NCI-H226 (cell line): ENCODE measurements at places on chromosomes 1 and 21.
A peak's percentile ranks its signal among the peaks of the same experiment; 100 is the strongest.

DNA sequence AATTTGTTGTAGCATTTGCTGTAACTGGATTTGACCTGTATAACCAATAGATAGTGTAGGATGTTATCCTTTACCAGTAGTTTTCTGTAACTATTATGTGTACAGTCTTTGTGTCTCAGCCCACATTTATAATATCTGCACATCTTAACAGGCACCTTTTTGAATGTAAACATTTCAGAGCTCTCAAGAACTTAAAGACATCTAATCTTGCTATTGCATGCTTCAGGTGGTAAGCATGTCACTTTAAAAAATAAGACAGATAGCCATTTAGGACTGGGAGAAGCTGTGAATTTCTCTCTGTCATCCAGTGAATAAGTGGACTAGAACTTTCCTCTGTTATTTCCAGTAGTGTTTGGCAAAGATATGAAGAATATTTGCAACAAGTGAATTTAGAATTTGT is 22.6 kb upstream of the GPR52 start:
- DNase-seq, result no peak

- no peak for DNase-seq
Observed at GRCh38 chr1:12166834-12167492, at the start of gene TNFRSF1B. Gene TNFRSF1B, plus strand, starts transcription at chr1:12166991. Its CDS starts 101 bp downstream, at chr1:12167092.

- no peak for DNase-seq
Observed at GRCh38 chr1:17591814-17592430, 52.4 kb downstream of the ARHGEF10L start.

- peak; percentile 5 for DNase-seq
Observed at GRCh38 chr1:188723332-188724020, 1754.2 kb downstream of the BRINP3 start.

GRCh38 chr1:5968161-5968736 is 24.0 kb downstream of the NPHP4 start:
- no peak for DNase-seq

- DNase-seq, result no peak
Observed at GRCh38 chr1:30284728-30285475, 438.5 kb downstream of the MATN1 start.

GRCh38 chr1:65421351-65422025 is 1.0 kb downstream of the LEPR start:
- DNase-seq, result no peak

- DNase-seq, result no peak
Observed at GRCh38 chr1:185486346-185486745, 169.3 kb upstream of the IVNS1ABP start.

DNA sequence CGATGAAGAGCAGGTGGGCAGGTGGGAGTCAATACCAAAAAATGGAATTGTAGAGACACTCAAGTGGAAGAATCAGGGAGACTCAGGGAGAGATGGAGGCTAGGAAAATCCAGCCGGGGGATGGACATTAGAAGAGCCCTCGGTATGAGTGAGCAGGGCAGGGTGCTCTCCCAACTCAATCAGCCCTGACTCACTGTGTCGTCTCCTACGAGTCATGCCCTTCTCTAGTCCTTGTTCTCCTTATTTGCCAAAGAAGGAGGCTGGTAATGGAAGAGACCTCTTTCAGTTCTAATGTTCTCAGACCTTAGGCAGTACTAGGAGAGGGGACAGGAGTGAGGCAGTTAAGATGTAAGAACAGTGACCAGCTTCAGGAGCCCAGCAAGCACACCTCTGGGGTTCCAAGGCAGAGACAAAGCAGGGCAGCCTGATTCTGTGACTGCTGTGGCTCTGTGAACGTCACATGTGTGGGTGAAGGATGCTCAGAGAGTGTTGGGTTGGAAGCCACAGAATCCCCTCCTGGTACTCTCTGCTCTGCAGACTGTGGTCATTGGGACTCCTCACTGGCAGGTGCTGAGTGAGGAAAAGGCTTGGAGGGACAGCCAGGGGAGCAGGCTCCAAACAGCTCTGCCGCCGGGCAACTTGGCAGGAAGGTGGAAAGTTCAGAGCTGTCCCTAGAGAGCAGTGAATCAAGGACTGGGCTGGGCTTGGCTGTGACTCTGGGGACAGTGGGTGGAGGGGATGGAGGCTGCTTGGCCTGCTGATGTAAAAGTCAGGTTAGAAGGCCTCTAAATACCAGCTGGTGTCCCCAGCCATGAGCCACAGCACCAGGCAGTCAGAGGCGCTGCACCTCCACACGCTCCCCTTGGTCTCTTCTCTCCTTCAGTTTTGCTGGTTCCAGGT is 11.1 kb upstream of the GJA5 start:
- DNase-seq, result peak; percentile 28

DNA sequence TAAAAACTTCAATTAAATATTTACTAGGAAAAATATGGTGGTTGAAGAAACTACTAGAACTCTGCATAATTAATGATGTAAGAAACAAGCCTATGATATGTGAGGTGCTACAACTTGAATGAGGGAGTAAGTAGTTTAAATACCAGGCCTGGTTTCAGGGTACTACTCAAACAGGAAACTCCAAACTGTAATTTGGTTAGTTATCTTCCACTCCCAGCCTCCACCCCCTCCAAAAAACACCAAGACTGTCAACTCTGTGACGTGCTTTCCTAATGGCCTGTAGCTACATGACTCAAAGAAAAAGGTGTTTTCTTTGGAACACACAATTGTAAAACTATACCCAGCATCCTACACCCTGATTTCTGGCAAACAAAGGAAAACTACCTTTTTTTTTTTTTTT is 55.9 kb upstream of the RCC1 start:
- peak; percentile 78 for DNase-seq

- DNase-seq, result no peak
Observed at GRCh38 chr1:31702836-31703404, 897 bp downstream of the COL16A1 start.

DNA sequence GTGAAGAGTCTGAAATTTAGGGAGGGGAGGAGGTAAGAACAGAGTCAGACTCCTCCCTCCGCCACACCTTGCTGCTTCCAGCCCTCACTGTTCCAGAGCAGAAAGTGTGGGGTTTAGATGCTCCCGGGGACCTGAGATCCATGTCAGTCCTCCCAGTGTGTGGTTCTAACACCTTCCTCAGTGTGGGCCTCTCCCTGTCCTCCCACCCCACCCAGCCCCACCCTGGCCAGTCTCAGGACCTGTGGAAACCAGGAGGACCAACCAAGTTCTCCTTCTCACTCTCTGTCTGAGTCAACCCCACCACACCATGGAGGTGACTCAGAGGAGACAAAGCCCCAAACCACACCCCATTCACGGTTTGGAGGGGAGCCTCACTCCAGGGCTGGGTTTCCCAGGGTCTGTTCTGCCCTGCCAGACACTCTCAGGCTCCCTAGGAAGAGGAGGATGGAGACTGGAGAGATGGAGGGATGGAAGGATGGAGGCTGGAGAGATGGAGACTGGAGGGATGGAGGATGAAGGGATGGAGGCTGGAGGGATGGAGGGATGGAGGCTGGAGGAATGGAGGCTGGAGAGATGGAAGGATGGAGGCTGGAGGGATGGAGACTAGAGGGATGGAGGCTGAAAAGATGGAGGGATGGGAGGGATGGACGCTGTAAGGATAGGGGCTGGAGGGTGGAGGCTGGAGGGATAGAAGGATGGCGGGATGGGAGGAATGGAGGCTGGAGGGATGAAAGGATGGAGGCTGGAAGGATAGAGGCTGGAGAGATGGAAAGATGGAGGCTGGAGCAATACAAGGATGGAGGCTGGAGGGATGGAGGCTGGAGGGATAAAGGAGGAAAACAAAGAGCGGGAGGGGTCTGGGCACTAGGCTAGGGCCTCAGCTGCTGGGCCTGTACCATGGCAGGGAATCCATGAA is 100.9 kb upstream of the RUNX3 start:
- DNase-seq, result peak; percentile 63

DNA sequence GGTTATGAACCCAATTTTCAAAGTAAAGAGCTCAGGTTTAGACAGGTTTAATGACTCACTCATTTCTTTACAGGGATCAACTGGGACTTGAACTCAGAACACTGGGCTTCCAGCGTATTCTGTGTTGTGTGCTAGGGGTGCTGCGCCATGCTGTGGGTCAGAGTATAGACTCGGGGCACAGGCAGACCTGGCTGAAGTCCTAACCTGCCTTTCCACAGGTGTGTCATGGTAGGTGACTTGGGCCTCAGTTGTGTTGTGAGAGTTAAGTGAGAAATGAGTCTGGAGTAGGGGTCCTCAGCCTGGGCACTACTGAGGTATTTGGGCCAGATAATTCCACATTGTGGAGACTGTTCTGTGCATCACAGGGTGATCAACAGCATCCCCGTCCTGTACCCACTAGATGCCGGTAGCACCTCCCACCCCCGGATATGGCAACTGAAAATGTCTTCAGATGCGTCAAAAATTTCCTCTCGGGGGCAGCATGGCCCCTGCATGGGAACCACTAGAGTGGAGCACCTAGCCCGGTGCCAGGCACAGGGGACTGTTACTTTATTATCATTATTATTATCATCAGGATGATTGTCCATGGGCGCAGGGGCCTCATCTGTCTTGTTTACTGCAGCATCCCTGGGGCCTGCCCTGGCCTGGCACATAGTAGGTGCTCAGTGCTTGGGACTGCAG is 575.5 kb downstream of the PTPRU start:
- DNase-seq, result no peak

DNA sequence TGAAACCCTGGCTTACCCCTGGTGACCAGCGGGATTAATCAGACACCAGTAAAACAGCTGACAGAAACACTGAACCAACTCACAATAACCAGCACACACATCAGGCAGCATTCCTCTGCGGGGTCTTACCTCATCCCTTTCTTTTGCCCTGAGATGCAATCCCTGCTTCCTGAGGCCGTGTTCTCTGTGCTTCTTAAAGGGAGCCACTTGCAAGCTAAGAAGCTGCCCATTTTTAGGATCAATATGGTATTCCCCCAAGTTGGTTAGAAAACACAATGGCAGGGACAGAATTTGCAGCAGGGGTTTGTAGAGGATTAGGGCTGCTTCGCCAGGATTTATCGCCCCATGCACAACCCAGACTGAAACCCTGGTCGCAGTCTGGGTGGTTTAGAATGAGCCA is 74.7 kb upstream of the OLIG2 start:
- no peak for DNase-seq

GRCh38 chr1:112881742-112882127 is 74.3 kb downstream of the SLC16A1 start:
- no peak for DNase-seq

GRCh38 chr1:31904339-31905092 is 33.7 kb downstream of the PTP4A2 start:
- DNase-seq, result no peak
